ENCODE measurements at places on chromosomes 12 and 14.
A peak's percentile ranks its signal among the peaks of the same experiment; 100 is the strongest.

DNA sequence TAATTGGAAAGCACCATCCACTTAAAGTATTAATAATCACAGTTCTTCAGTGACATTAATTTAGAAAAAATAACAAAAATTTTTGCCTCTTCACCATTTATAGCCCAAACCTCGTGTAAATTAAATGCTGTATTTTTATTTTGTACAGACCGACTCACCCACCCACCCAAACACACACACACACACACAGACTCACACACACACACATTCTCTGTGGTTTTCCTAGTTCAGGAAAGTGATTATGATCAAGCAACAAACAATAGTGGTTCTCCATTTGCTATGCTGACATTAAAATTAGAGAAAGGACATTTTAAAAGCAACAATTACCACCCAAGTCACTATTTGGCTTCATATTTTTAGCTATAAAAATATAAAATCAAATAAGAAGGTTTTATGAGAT lies 112.5 kb upstream of the FLRT2 start:
- no peak for DNase-seq

- DNase-seq, result peak; percentile 80
Measured at GRCh38 chr14:23551266-23552028, at the start of gene ZFHX2. Gene ZFHX2, minus strand, starts transcription at chr14:23551765. Its CDS starts 16,440 bp downstream, at chr14:23535325.

- no peak for DNase-seq
Measured at GRCh38 chr14:99755068-99755405, 38.2 kb upstream of the EML1 start.

DNA sequence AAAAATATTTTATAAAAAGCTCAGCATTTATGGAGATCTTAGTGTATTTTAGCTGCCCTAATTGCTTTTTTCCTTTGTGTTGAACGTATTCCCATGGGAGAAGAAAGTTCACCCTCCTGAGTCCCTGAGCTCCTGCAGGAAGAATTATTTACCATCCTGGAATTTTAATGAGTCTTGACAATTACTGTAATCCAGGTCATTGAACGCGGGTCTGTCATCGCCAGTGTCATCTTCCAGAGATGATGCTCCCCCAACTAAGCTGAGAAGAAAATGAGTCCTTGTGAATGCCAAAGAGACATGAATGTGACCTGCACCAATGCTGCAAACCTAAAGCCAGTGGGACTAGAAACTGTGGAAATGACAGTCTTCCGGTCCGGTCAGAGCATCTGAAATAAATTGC lies 129.5 kb downstream of the FBXL14 start:
- no peak for DNase-seq

- DNase-seq, result no peak
Measured at GRCh38 chr12:68944296-68945076, 11.5 kb upstream of the CPM start.

DNA sequence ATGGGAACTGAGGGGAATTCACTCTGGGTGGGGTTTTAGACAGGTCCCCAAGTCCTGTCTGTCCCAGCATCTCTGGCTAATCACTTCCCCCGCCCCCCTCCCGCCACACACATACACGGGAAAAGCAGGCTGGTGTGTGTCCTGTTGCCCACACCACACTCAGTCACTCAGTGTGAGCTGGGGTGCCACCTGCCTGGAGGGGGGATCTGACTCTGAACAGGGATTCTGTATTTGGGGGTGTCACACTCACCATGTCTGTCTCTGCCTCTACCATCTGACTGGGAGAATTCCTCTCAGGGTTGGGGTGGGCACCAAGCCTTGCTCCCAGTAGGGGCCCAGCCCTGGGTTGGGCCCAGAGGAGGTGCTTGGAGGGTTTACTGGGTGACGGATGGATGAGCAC lies 31.1 kb downstream of the SH2B3 start:
- no peak for DNase-seq

- DNase-seq, result no peak
Measured at GRCh38 chr12:81617915-81618314, 141.2 kb downstream of the PPFIA2 start.

DNA sequence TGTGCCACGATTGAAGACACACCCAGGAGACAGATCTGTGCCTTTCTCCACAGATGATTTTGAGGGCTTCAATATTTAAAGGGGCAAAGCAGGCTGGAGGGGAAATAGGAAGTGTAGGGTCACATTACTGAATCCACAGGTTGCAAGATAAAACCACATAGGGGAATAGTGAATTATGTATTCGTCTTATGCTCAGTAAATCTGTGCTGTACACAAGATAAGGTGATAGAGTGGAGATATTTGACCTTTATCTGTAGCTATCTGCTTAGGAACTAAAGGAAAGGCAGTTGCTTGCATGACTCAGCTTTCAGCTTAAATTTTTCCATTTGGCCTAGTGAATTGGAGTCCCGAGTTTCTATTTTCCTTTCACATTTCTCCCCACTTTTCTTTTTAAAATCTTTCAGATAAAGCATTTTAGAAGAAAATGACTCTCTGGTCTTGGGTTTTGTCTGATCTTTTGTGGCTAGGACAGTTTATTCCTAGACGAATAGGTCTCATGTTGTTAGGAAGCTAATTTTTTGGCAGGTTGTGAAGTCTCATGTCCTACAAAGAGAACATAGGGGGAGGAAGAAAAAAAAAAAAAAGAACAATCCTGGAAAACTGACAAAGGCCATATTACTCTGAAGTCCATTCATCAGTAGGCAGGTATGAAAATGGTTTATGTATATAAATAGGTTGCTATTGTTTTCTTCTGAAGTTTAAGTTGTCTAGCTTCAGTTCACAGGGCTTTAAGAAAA lies 55.4 kb downstream of the FBXO33 start:
- DNase-seq, result no peak

GRCh38 chr14:40445020-40445419 lies 1012.8 kb upstream of the FBXO33 start:
- no peak for DNase-seq

DNA sequence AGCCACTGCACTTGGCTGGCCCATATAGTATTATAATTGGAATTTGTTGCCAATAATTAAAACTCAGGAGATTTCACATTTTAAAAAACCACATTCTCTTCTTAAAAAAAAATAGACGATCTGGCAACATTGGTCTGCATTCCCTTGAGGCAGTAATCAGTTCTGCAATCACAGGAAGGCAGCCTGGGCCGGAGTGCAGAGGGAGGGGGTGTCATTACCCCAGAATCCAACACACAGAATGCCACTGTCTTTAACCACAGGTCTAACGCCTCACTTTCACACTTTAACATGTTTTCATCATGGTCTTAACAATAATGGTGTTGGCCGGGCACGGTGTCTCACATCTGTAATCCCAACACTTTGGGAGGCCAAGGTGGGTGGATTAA lies 100.1 kb downstream of the SCARB1 start:
- DNase-seq, result no peak

DNA sequence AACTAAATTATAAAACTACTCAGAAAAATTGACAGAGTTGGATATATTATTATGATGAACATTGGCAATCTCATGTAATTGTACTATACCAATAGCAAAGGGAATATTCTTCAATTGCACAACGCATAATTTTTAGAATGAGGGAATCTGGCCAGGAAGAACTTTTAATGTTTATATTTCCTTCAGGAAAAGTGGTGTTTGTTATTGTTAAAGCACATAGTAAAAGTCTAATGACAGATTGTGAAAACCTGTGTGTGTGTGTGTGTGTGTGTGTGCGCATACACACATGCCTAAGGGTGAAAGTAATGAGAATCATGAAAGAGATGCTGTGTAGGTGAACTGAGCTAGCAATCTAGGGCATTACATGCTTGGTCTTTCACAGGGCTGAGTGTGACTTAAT lies 877.7 kb downstream of the SLC6A15 start:
- DNase-seq, result no peak

- no peak for DNase-seq
Measured at GRCh38 chr14:54343272-54344121, 53.3 kb upstream of the CDKN3 start.

GRCh38 chr14:102525219-102525928 lies 15.8 kb upstream of the ANKRD9 start:
- no peak for DNase-seq

- no peak for DNase-seq
Measured at GRCh38 chr12:12872934-12873275, 18.5 kb upstream of the GPRC5A start.

- DNase-seq, result no peak
Measured at GRCh38 chr14:34369648-34370030, 92.4 kb downstream of the SPTSSA start.

DNA sequence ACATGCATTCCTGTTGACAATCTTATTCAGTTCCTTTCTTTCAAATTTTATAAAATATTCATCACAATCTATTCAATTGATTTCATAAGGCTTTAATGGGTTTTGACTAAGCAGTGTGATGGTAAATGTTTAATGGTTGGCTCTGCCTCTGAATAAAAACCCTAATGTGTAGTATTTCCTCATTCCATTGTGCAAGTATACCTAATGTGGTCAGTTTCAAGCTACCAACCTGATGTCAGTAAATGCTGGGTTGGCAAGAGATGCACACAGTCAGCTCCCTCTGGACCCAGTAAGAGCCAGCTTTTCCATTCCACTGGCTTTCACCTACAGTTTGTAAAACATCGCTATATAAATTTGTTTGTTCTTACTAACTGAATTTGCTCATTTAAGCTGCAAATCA lies 53.9 kb downstream of the METTL25 start:
- no peak for DNase-seq

GRCh38 chr12:51009056-51009440 lies 17.1 kb downstream of the SLC11A2 start:
- peak; percentile 92 for DNase-seq
